ENCODE measurements at places on chromosomes 2 and 18.

- no peak overlapping the region for H3K27ac ChIP-seq
- no peak for DNase-seq
- no peak overlapping the region for H3K4me3 ChIP-seq
These were observed 186.8 kb upstream of the DOK6 start for GRCh38 chr18:69213842-69214241.

DNA sequence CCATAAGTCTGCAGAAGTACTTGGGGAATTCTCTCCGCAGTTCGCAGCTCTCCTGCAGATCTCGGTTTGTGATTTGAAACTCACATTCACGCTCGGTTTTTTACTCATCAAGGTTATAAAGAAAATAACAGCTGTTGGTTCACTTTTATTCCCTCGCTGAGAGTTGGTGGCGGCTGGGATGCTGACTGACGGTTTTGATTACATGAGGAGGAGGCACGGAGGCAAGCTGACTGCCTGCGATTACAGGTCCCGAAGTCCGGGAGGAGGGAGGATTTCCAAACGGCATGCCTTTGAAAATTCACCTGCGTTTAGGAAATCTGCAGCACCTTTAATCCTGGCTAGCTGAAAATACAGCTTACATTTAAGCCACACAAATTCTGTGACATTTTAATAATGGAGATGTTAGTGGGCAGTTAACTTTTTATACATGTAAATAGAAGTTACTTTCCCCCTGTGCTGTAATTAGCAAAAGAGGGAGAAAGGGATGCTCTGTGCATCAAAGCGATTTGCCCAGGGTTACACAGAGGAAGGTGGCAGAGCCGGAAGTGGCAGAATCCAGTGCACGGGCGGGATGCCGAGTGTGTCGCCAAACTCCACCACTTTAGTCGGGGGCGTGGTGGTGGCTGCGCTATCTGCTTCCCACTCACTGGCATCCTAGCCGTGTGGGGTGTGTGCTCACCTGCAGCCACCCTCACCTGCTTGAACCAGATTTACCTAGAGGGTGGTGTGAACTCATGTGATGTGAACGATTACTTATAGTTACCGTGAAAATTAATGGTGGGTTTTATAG lies 14.7 kb downstream of the AGAP1 start:
- H3K4me1 ChIP-seq = peaks cover 17% of the 10 kb centered on the region
- H3K4me3 ChIP-seq = no peak overlapping the region
- H3K27me3 ChIP-seq = no peaks in the 10 kb centered on the region
- no peak for DNase-seq

- H3K27ac ChIP-seq = no peak overlapping the region
- no peak for DNase-seq
- no peaks in the 10 kb centered on the region for H3K27me3 ChIP-seq
- no peak overlapping the region for H3K4me3 ChIP-seq
- H3K36me3 ChIP-seq = no peaks in the 10 kb centered on the region
These were observed 8.5 kb downstream of the RFX8 start for GRCh38 chr2:101466426-101466825.

GRCh38 chr18:37471637-37472036 lies 94.0 kb downstream of the CELF4 start:
- no peak overlapping the region for H3K4me3 ChIP-seq
- no peak for DNase-seq
- H3K27me3 ChIP-seq = peaks cover 10% of the 10 kb centered on the region
- H3K27ac ChIP-seq = no peak overlapping the region
- no peaks in the 10 kb centered on the region for H3K4me1 ChIP-seq

GRCh38 chr2:222568865-222569264 lies 87.0 kb downstream of the FARSB start:
- peaks cover 4% of the 10 kb centered on the region for H3K4me1 ChIP-seq
- no peak overlapping the region for H3K27ac ChIP-seq
- H3K27me3 ChIP-seq = no peaks in the 10 kb centered on the region
- peaks cover 7% of the 10 kb centered on the region for H3K36me3 ChIP-seq
- DNase-seq = no peak

DNA sequence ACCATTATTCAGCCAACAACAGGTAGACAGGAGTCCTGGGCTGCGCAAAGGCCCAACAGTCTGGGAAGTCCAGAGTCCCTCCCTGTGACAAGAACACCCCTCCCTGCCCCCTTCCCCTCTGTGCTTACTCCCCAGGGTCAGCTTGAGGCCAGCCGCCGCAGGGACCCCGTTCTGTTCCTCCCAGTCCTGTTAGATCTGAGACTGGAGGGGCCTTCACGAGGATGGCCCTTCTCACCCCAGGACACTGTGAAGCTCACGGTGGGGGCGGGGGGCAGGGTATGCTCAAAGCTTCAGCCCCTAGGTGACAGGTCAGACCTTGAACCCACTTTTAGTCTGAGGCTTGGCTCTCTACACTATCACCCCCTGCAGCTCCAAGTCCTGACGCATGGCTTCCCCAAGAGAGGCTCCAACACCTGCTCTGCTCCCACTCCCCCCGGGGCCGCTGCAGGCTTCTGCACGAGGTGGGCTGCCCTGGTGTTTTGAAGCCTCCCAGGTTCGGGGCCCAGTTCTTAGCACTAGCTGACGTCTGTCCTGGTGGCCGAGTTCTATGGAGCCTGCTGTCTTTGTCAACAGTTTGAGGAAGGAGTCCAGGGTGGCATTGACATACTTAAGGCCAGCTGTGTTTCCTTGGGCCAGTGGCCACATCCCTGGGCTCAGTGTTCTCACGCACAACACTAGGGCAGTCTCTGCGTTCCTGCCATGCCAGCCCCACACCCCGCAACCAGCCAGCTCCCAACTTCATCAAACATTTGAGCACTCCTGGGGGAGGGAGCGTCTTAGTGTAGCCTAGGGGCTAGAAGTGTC lies 37.2 kb upstream of the HPCAL1 start:
- DNase-seq = no peak
- peaks cover 25% of the 10 kb centered on the region for H3K27me3 ChIP-seq
- H3K27ac ChIP-seq = no peak overlapping the region
- H3K4me3 ChIP-seq = no peak overlapping the region

GRCh38 chr2:15811367-15811766 lies 129.0 kb upstream of the MYCN start:
- no peaks in the 10 kb centered on the region for H3K27me3 ChIP-seq
- H3K4me3 ChIP-seq = no peak overlapping the region
- DNase-seq = no peak
- H3K4me1 ChIP-seq = no peaks in the 10 kb centered on the region
- H3K36me3 ChIP-seq = no peaks in the 10 kb centered on the region
- H3K27ac ChIP-seq = no peak overlapping the region

DNA sequence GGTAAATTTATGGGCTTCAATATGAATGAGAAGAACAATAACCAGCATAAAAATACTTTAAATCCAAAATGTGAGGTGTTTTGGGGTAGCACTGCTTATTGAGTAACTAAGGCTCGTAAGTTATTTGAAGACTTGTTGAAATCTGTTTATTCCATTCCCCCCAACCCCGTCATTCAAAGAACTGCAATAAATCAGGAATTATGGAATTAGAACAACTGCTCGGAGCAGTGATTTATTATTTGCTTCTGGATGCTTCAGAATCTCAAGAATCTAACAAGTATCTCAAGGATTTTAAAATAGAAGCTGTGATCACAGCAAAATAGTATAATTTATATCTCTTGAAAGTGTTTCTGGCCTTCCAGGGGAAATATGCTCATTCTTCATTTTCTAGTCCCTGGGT lies 86.8 kb downstream of the EML6 start:
- no peak for DNase-seq
- H3K4me1 ChIP-seq = peaks cover 32% of the 10 kb centered on the region
- no peaks in the 10 kb centered on the region for H3K27me3 ChIP-seq
- H3K36me3 ChIP-seq = no peaks in the 10 kb centered on the region

DNA sequence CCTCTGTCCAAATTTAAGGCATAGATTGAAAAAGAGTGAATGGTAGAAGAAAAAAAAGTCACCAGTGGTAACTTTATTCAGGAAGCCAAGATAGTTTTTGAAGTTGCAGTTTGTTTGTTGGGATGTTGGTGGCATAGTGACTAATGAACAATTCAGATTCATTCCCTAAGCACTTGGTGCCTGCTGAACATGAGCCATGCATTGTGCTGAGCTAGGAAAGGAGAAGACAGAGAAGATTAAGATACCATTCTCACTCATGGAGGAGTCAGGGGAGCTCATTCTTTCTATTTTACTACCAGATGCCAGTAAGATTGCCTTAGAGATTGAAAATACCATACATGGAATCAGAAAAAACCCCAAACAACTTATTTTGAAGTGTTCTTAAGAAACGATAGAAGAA lies 25.1 kb downstream of the MEIS1 start:
- H3K4me3 ChIP-seq = no peak overlapping the region
- no peak for DNase-seq
- no peaks in the 10 kb centered on the region for H3K36me3 ChIP-seq
- no peak overlapping the region for H3K27ac ChIP-seq
- no peaks in the 10 kb centered on the region for H3K4me1 ChIP-seq
- no peaks in the 10 kb centered on the region for H3K27me3 ChIP-seq

- H3K36me3 ChIP-seq = no peaks in the 10 kb centered on the region
- peaks cover 31% of the 10 kb centered on the region for H3K4me1 ChIP-seq
- no peaks in the 10 kb centered on the region for H3K27me3 ChIP-seq
- DNase-seq = no peak
- H3K4me3 ChIP-seq = no peak overlapping the region
These were observed 33.4 kb upstream of the VPS54 start for GRCh38 chr2:64052463-64053241.

DNA sequence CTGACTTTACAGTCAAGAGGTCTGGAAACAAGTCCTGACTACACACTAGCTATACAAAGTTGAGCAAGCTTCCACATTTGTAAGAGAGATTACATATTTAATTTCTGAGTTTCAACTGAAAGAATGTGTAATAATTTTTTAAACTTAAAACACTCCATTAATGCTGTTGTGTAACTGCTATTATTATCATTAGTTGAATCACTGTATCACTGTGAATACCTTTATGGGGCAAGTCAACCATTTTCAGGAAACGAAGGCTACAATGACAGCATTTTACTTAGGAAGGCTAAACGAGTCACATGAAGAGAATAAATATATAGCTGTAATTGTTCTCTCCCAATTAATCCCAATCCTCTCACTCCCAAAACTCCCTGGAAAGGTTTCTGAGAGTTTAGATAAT lies 46.3 kb downstream of the TRIP12 start:
- no peaks in the 10 kb centered on the region for H3K27me3 ChIP-seq
- no peak for DNase-seq
- no peak overlapping the region for H3K27ac ChIP-seq
- no peak overlapping the region for H3K4me3 ChIP-seq

GRCh38 chr2:8234253-8234652 lies 447.6 kb upstream of the ID2 start:
- no peak overlapping the region for H3K27ac ChIP-seq
- H3K4me1 ChIP-seq = no peaks in the 10 kb centered on the region
- H3K36me3 ChIP-seq = no peaks in the 10 kb centered on the region

- H3K4me1 ChIP-seq = no peaks in the 10 kb centered on the region
- no peaks in the 10 kb centered on the region for H3K36me3 ChIP-seq
- no peak for DNase-seq
- H3K27ac ChIP-seq = no peak overlapping the region
- no peaks in the 10 kb centered on the region for H3K27me3 ChIP-seq
These were observed 2.8 kb downstream of the UGT1A8 start for GRCh38 chr2:233620204-233620603.

- H3K27me3 ChIP-seq = no peaks in the 10 kb centered on the region
- no peaks in the 10 kb centered on the region for H3K4me1 ChIP-seq
- DNase-seq = no peak
- no peak overlapping the region for H3K4me3 ChIP-seq
These were observed 111.7 kb downstream of the CALCRL start for GRCh38 chr2:187336332-187336731.

- no peaks in the 10 kb centered on the region for H3K27me3 ChIP-seq
- no peaks in the 10 kb centered on the region for H3K36me3 ChIP-seq
- no peaks in the 10 kb centered on the region for H3K4me1 ChIP-seq
- H3K4me3 ChIP-seq = no peak overlapping the region
These were observed 187.1 kb downstream of the CELF4 start for GRCh38 chr18:37378336-37379010.

- DNase-seq = no peak
- no peaks in the 10 kb centered on the region for H3K27me3 ChIP-seq
These were observed 2.8 kb downstream of the C1D start for GRCh38 chr2:68059784-68060525.

GRCh38 chr2:203803053-203803429 lies 64.5 kb upstream of the CTLA4 start:
- H3K27ac ChIP-seq = no peak overlapping the region
- no peak for DNase-seq
- H3K36me3 ChIP-seq = no peaks in the 10 kb centered on the region
- no peaks in the 10 kb centered on the region for H3K27me3 ChIP-seq
- H3K4me3 ChIP-seq = no peak overlapping the region
- H3K4me1 ChIP-seq = no peaks in the 10 kb centered on the region

DNA sequence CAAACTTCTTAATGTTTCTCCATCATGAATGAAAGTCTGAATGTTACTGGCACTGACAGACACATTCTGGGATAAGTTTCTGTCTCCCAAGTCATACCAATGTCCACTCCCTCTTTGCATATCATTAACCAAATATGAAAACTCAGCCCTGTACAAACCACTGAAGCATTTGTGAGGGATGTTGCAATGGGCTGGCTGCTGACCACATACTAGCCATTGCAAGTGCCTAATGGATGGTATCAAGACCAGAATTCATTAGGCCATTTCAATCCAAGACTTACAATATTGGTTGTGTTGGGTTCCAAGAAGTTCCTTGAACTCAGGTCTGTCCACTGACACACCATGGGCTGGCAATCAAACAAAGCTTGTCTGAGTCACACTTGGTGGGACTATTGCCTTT lies 73.8 kb downstream of the CBLN2 start:
- H3K4me3 ChIP-seq = no peak overlapping the region
- H3K36me3 ChIP-seq = no peaks in the 10 kb centered on the region
- no peaks in the 10 kb centered on the region for H3K4me1 ChIP-seq
- no peak overlapping the region for H3K27ac ChIP-seq
- no peak for DNase-seq

- no peak overlapping the region for H3K4me3 ChIP-seq
- peaks cover 9% of the 10 kb centered on the region for H3K4me1 ChIP-seq
- no peaks in the 10 kb centered on the region for H3K36me3 ChIP-seq
- DNase-seq = no peak
- no peaks in the 10 kb centered on the region for H3K27me3 ChIP-seq
These were observed 105.3 kb downstream of the HDAC4 start for GRCh38 chr2:239295377-239296019.

GRCh38 chr2:128580988-128581848 lies 262.6 kb upstream of the HS6ST1 start:
- H3K4me1 ChIP-seq = peaks cover 7% of the 10 kb centered on the region
- no peak overlapping the region for H3K4me3 ChIP-seq
- H3K27ac ChIP-seq = no peak overlapping the region
- H3K27me3 ChIP-seq = peaks cover 5% of the 10 kb centered on the region
- H3K36me3 ChIP-seq = no peaks in the 10 kb centered on the region

DNA sequence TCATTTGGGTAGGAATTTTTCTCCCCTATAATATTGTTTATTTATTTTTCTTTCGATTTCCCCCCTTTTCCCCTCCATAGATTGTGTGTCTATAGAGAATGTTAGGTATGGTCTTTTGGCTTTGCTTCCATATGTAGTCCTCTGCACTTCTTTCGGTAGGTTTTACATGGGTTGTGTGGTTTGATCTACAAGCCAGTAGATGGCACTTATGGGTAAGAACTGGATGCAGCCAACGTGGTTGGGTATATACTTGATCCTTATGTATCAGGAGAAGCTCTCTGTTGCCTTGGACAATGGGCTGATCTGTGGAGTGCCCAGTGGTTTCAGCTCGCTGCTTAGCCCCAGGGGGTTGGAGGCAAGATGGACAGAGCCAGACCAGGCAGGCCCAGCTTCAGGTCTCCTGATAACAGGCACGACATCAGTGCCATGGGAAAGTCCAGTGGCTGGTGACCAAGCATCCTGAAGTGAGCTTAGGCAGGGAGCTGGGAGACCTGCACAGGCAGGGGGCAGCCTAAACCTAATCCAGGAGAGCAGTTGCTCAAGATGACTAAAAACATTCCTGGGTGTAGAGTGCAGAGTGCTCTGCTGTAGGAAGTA lies 488.3 kb downstream of the CCDC85A start:
- no peak overlapping the region for H3K27ac ChIP-seq
- no peaks in the 10 kb centered on the region for H3K4me1 ChIP-seq
- no peaks in the 10 kb centered on the region for H3K36me3 ChIP-seq
- no peak overlapping the region for H3K4me3 ChIP-seq
- H3K27me3 ChIP-seq = no peaks in the 10 kb centered on the region
- no peak for DNase-seq

Measured in keratinocyte (primary cell).